Esophagus muscularis mucosa (tissue), 4 donors: ENCODE measurements at places on chromosomes 12 and 14. TPM values are rescaled to one million over a fixed set of nuclear protein-coding genes. Genes with fewer than 3 reads are reported as not detected.

GRCh38 chr14:82805892-82806825 lies 1272.5 kb upstream of the SEL1L start:
- H3K4me3 ChIP-seq, result no peak overlapping the region
- H3K27ac ChIP-seq, result no peak overlapping the region
- H3K36me3 ChIP-seq, result no peaks in the 10 kb centered on the region
- H3K27me3 ChIP-seq, result no peaks in the 10 kb centered on the region

GRCh38 chr14:32136027-32136825 lies 59.1 kb downstream of the ARHGAP5 start:
- no peak overlapping the region for H3K27ac ChIP-seq
- H3K27me3 ChIP-seq, result no peaks in the 10 kb centered on the region
- no peaks in the 10 kb centered on the region for H3K4me1 ChIP-seq
- no peaks in the 10 kb centered on the region for H3K36me3 ChIP-seq
- no peak for DNase-seq
- H3K4me3 ChIP-seq, result no peak overlapping the region

The KRT78 gene
- 2.1 TPM for total RNA-seq

DNA sequence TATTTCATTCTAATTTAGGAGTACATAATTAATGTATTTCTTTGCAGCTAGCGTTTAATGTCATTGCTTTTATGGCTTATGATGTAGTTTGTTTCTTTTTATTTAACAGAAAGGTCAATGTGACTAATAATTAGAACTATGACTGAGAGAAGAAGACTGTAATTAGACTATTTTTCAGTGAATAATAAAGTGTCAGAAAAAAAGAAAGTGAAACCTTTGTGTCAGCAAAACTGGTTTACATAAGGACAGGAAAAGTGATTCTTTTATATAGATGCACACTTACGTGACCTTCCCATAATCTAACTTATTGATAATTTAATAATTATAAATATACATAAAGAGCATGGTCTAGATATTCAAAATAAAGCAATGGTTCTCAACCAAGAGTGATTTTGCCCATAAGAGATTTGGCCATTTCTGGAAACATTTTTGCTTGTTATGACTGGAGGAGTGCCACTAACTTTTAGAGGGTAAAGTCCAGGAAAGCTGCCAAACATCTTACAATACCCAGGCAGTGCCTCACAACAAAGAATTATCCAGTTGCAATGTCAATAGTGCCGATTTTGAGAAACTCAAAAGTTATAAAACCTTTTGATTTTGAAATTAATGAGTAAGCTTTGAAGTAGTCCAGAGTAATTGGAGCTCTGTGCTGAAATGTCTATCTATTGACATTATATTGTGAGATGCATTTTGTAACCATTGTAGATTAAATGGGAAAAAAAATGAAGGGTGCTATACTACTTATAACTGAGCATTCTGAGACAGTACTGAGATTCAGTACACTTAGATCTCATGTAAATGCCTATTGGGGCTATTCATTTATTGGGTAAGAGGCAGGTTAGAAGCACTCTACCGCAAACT lies 227.1 kb downstream of the C12orf50 start:
- H3K4me1 ChIP-seq, result no peaks in the 10 kb centered on the region
- no peak for DNase-seq
- no peaks in the 10 kb centered on the region for H3K36me3 ChIP-seq
- H3K27me3 ChIP-seq, result no peaks in the 10 kb centered on the region
- H3K4me3 ChIP-seq, result no peak overlapping the region
- no peak overlapping the region for H3K27ac ChIP-seq

GRCh38 chr12:79983492-79983891 lies 48.6 kb upstream of the PPP1R12A start:
- no peak for DNase-seq
- no peaks in the 10 kb centered on the region for H3K27me3 ChIP-seq
- H3K27ac ChIP-seq, result no peak overlapping the region
- peaks cover 24% of the 10 kb centered on the region for H3K4me1 ChIP-seq
- H3K4me3 ChIP-seq, result no peak overlapping the region
